GM23338 (cell line): ENCODE measurements at places on chromosomes 5 and 9.

- H3K4me1 ChIP-seq: peaks cover 25% of the 10 kb centered on the region
- H3K4me3 ChIP-seq: peak overlapping the region; percentile 93
- no peaks in the 10 kb centered on the region for H3K27me3 ChIP-seq
- no peaks in the 10 kb centered on the region; the same call in 1 of the 2 replicates for H3K36me3 ChIP-seq
Measured at GRCh38 chr5:57176350-57176857, 2.5 kb downstream of the GPBP1 start.

DNA sequence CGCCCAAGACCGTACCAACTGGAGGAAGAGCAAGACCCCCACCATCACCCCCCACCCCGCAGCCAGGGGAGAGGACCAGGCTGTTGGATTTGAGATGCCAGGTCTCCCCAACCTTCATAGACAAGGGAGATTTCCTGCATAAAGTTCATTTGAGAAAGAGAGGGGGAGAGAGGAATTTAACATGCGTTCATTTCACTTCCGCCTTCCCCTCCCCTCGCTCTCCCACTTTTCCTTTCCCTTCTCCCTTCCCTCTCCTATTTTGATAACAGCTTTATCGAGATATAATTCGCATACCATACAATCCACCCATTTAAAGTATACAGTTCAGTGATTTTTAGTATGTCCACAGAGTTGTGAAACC lies 4.2 kb upstream of the NKX2-5 start:
- no peak overlapping the region for H3K27ac ChIP-seq
- H3K4me3 ChIP-seq: peak overlapping the region; percentile 54
- peaks cover 100% of the 10 kb centered on the region for H3K27me3 ChIP-seq

GRCh38 chr5:143139585-143139984 lies 263.9 kb downstream of the NR3C1 start:
- no peaks in the 10 kb centered on the region for H3K4me1 ChIP-seq
- no peaks in the 10 kb centered on the region for H3K27me3 ChIP-seq
- no peak overlapping the region for H3K27ac ChIP-seq
- DNase-seq: no peak
- H3K36me3 ChIP-seq: no peaks in the 10 kb centered on the region

GRCh38 chr9:121609822-121610637 lies 41.4 kb upstream of the DAB2IP start:
- no peak overlapping the region for H3K27ac ChIP-seq
- H3K27me3 ChIP-seq: no peaks in the 10 kb centered on the region
- DNase-seq: no peak
- no peaks in the 10 kb centered on the region for H3K36me3 ChIP-seq
- peaks cover 13% of the 10 kb centered on the region for H3K4me1 ChIP-seq

DNA sequence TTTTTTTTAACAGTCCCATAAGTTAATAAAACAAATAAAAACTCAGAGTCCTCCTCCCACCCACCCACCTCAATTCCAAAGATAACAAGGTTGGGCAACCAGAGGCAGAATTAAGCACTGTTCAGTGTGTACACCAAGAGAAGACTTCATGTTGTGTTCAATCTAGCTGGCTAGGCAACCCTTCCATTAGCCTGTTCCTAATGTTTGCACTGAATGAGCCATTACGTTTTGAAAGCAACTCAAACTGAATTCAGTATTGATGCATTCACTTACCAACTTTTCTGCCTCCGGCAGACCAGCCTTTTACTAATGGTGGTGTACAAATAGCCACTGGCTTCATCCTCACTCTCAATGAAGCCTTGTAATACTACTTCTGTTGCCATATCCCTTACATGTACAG lies 47.5 kb downstream of the PBX3 start:
- DNase-seq: no peak
- no peaks in the 10 kb centered on the region for H3K27me3 ChIP-seq

DNA sequence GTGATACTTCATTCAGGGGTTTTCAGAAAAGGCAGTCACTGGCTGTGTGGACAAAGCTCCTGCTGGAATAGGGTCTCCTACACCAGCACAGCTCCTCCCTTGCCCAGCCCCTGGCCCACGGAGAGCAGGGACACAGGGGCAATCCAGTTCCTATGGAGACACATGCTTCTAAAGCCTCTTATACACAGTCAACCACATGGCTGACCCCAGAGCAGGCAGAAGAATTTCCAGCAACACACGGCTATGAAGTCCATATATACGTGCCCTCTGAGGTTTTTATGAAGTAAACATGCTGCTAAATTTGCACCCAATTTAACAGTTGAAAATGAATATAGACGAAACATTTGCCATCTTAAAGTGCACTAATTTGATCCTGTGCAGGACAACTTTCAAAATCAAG lies 19.4 kb downstream of the PSMB7 start:
- DNase-seq: no peak
- H3K27ac ChIP-seq: peak overlapping the region; percentile 10; the same call in 1 of the 2 replicates

GRCh38 chr5:135458921-135459331 lies 6.8 kb upstream of the TIFAB start:
- no peak for DNase-seq
- no peak overlapping the region for H3K4me3 ChIP-seq
- no peak overlapping the region for H3K27ac ChIP-seq
- no peaks in the 10 kb centered on the region for H3K36me3 ChIP-seq
- no peaks in the 10 kb centered on the region for H3K4me1 ChIP-seq

GRCh38 chr5:163943546-163943945 lies 438.1 kb downstream of the MAT2B start:
- no peak overlapping the region for H3K4me3 ChIP-seq
- H3K36me3 ChIP-seq: no peaks in the 10 kb centered on the region
- DNase-seq: no peak
- H3K4me1 ChIP-seq: no peaks in the 10 kb centered on the region

DNA sequence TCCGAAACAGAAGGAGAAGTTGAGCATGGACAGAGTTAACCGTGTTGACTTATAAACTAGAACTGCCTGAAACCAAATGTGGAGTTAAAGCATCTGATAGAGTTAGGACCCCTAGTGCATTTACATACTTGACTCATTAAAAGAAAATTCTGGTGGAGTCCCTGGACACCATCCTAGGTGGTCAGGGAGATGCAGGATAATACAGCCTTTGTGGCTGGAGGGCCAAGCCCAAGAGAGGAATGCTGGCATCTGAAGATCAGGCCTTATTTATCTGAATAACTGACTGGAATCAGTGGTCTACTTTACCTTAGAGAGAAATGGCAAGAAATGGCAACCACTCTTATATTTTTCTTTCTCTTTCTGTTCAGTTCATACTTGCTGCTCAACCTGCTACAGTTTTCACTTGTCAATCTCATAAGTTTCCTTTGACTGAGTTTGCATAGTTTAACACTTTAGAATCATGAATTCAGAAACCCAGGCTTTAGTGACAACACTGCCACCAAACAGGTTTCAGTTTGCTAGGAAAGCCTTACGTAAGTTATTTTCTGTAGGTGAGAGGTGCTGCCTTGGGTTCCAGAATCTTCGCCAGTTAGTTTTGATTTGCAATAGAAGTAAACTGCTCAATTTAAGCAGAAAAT lies 10.2 kb downstream of the CMYA5 start:
- no peaks in the 10 kb centered on the region for H3K4me1 ChIP-seq
- no peaks in the 10 kb centered on the region for H3K27me3 ChIP-seq
- no peak overlapping the region for H3K27ac ChIP-seq

DNA sequence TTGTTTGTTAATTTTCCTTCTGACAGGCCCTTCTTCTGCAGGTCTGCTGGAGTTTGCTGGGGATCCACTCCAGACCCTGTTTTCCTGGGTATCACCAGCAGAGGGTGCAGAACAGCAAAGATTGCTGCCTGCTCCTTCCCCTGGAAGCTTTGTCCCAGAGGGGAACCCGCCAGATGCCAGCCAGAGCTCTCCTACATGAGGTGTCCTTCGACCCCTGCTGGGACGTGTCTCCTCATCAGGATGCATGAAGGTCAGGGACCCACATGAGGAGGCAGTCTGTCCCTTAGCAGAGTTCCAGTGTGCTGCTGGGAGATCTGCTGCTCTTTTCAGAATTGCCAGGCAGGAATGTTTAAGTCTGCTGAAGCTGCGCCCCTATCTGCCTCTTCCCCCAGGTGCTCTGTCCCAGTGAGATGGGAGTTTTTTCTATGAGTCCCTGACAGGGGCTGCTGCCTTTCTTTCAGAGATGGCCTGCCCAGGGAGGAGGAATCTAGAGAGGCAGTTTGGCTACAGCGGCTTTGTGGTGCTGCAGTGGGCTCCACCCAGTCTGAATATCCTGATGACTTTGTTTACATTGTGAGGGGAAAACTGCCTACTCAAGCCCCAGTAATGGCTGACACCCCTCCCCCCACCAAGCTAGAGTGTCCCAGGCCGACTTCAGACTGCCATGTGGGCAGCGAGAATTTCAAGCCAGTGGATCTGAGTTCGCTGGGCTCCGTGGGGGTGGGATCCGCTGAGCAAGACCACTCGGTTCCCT lies 772.0 kb upstream of the FAM174A start:
- no peak overlapping the region for H3K4me3 ChIP-seq
- H3K27ac ChIP-seq: no peak overlapping the region
- peak; percentile 22 for DNase-seq
- H3K27me3 ChIP-seq: no peaks in the 10 kb centered on the region

DNA sequence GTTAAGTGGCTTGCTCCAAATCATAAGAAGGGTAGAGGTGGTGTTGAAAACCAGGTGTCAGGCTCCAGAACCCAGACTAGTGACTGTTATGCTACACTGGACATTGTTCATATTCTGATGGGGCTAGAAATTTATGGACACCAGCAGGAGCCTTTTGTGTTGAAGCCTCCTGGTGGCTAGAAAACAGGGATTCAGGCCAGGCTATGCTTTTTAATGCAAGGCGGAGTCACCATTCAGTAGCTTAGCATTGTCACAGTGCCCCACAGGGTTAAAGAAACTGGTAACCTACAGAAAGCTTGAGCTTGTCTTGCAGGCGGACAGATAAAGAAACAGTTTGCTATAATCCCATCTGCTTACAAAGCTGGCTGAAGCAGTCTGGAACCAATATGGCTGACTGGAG lies 23.0 kb upstream of the GOLM1 start:
- no peak overlapping the region for H3K27ac ChIP-seq
- H3K36me3 ChIP-seq: no peaks in the 10 kb centered on the region
- peaks cover 16% of the 10 kb centered on the region; the same call in 1 of the 2 replicates for H3K27me3 ChIP-seq
- no peak overlapping the region for H3K4me3 ChIP-seq
- peak; percentile 52 for DNase-seq
- H3K4me1 ChIP-seq: peaks cover 13% of the 10 kb centered on the region

DNA sequence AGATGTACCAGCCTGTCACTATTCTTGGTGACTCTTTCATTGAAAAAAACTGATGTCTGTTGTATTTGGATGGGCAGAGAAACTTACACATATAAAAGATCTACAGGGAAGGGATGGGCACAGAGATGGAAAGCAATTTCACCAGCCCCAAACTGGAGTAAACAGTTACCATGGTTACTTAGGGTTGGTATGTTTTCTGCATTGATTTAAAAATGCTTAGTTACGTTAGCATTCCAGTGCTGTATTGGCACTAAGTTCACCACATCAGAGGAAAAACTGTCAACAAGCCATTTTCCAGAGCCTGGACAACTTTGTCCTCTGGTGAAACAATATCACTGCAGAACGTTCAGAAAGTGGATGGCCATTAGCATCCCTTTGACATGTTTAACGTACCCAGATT lies 28.0 kb downstream of the MARCHF3 start:
- H3K27me3 ChIP-seq: no peaks in the 10 kb centered on the region
- no peak overlapping the region for H3K27ac ChIP-seq
- no peak for DNase-seq
- no peak overlapping the region for H3K4me3 ChIP-seq
- no peaks in the 10 kb centered on the region; the same call in 1 of the 2 replicates for H3K4me1 ChIP-seq

DNA sequence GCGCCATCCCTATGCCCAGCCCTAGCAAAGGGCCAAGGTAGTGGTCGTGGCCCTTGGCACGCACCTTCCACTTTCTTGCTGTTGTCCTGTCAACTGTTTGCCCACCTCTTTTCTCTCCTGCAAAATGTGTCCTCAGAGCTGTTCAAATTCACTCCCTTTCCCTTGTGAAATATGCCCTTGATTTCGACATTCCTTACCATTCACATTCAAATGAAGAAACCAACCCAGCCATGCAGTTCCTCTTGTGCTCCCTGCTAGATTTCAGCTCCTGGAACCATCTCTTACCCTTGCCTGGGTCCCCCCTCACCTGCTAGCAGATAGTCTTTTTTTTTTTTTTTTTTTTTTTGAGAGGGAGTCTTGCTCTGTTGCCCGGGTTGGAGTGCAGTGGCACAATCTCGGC lies 19.6 kb upstream of the HRH2 start:
- no peaks in the 10 kb centered on the region for H3K36me3 ChIP-seq
- no peaks in the 10 kb centered on the region for H3K27me3 ChIP-seq
- H3K27ac ChIP-seq: no peak overlapping the region
- DNase-seq: peak; percentile 86

DNA sequence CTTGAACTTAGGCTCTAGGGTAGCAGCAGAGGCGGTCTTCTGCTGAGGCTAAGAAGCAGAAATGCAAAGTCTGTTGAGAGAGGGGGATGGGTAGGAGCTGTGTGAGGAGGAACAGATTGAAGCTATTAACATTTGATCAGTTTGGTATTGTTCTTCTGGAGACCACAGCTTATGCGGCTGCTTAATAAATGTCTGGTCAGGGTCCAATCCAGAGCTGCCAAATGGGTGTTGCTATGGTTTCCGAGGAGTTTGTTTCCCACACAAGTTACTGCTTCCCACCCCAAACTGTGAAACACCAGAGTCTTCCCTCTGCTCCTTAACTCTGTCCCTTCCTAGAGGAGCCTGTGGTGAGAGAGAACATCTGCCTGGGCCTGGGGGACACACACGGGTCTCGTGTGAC lies 142.2 kb upstream of the KLF4 start:
- H3K4me3 ChIP-seq: no peak overlapping the region
- peak; percentile 9 for DNase-seq
- peaks cover 5% of the 10 kb centered on the region; the same call in 1 of the 2 replicates for H3K36me3 ChIP-seq

GRCh38 chr9:88268886-88269285 lies 119.4 kb upstream of the SPIN1 start:
- H3K27ac ChIP-seq: no peak overlapping the region
- DNase-seq: no peak
- H3K4me3 ChIP-seq: no peak overlapping the region
- no peaks in the 10 kb centered on the region for H3K27me3 ChIP-seq
- H3K36me3 ChIP-seq: no peaks in the 10 kb centered on the region

DNA sequence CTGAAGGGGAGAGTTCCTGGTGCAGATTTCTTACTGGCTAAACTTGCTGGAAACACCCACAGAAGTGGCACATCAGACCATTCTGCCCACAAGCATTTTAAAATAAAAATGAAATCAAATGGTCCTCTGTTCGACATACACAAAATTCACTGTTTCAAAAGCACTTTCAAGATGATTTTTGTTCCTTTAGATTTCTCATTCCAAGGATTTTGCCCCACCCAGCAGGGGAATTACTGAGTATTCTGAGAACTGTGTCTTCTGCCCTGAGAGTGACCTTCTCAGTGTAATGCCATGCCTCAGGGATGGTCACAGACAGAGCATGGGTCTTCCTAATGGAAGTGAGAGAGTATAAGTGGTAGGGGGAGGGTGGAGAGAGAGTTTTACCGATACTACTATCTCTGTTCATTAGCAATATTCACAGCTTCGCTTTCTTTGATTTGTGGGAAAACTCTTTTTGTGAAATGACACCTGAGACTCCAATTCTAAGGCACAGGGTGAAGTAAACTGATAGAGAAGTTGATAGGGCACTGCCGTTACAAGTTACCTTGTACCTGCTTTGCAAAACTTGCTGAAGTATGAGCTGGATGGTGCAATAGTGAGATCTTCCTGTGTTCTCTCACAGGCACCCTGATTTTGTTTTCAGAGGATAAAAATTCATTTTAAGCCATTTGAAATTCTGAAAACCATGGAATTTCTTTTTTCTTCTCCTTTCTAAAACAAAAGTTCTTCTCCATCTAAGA lies 95.8 kb upstream of the CD180 start:
- no peaks in the 10 kb centered on the region for H3K36me3 ChIP-seq
- no peak overlapping the region for H3K4me3 ChIP-seq
- no peaks in the 10 kb centered on the region for H3K27me3 ChIP-seq
- DNase-seq: no peak
